ENCODE measurements at places on chromosomes 7 and 10.
A peak's percentile ranks its signal among the peaks of the same experiment; 100 is the strongest.

- no peak for DNase-seq
These were observed 70.1 kb downstream of the MCU start for GRCh38 chr10:72762042-72762441.

GRCh38 chr10:132687181-132687892 is 98.6 kb downstream of the NKX6-2 start:
- DNase-seq, result no peak

DNA sequence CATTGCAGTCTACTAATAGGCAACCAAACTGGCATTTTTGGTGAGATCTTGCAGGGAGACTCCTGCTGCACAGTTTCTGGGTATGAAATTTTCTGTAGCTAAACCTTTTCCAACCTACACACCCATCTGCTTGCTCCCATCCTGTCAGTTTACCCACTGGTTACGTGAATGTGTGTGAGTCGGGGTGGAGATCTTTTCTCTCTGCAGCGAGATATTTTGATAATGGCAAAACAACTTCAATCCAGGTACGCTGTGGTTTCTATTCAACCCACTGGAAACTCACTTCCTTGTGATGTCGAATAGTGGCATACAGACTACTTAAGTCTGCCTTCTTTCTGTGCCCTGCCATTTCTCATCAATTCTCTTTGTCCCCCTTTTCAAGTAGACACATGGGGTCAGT is 4.5 kb downstream of the PLEKHA1 start:
- no peak for DNase-seq

DNA sequence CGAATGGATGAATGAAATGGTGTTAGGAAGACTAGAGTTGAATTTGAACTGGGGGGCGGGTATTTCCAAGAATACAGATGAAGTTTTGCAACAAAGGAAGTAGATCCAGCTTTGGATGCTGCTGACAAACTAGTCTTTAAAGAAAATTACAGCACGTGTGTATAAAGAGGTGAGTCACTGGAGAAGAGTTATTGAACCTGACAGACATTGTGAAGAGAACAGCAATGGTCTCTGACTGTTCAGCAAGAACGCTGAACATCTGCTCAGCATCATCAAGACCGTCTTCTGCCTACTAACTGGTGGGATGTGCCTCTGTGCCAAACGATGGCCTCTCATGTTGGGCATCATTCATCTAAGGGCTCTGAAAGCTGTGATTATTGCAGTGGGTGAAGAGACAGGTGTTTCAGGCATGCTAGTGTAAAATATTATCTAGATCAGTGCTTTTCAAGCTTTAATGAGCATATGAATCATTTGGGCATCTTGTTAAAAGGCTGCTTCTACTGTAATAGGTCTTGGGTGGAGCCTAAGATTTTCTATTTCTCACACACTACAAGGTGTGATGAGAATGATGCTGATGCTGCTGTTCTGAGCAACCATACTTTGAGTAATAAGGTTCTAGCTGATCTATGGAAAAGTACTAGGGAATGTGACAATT is 291.3 kb downstream of the PTEN start:
- DNase-seq, result no peak

GRCh38 chr7:121195874-121196273 is 132.9 kb upstream of the WNT16 start:
- DNase-seq, result no peak

- no peak for DNase-seq
These were observed 254.6 kb downstream of the XPNPEP1 start for GRCh38 chr10:109668703-109669102.

- no peak for DNase-seq
These were observed 71.8 kb downstream of the SGCE start for GRCh38 chr7:94584113-94584512.

DNA sequence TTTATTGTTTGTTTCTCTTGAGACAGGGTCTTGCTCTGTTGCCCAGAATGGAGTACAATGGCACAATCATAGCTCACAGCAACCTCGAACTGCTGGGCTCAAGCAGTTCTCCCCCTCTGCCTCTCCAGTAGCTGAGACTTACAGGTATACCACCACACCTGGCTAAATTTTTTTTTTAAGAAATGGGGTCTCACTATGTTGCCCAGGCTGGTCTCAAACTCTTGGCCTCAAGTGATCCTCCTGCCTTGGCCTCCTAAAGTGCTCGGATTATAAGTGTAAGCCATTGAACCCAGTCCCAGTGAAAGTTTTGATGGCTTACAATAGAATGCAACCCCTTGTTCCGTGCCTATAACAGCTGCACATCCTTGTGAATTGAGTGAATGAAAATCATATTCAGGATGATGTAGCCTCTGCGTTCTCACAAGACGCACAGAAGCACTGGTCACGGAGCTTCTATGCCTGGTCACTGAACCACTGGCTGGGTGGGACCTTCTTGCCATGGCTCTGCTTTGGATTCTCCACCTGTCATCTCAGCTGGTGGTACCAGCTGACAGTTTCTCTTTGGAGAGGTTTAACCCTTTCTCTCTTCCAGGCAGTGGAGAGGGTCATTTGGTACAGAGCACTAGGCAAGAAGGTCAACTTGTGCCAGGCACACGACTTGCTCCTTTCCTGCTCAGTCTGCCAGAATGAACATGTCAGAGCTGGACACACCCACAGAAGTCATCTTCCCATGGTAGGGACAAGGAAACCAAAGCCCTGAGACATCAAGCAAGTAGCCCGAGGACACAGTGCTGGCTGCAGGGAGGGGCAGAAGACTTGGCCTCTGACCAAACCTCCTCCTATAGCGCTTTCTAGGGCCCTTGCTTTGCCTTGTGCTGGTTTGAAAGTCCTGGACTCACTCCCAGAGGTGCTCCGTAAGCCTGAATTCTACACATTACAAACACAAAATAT is 89.6 kb downstream of the ATXN7L1 start:
- DNase-seq, result no peak

DNA sequence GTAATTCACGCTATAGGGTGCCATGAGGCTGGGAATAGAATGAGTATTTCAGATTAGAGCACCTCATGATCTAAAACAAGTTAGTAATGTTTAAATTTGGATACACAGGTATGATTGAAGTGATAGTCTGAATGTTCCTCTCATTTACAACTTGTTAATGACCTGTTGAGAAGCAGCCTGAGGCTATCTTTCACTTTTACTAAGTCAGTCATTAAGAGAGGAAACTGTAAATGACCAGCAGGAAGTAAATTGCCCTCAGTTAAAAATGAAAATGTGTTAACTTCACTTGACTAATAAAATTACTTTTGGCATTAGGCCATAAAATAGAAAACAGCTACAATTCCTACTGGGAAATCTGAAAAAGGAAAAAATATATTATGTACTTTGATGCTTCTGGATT is 1042.0 kb downstream of the DNAJB9 start:
- no peak for DNase-seq

DNA sequence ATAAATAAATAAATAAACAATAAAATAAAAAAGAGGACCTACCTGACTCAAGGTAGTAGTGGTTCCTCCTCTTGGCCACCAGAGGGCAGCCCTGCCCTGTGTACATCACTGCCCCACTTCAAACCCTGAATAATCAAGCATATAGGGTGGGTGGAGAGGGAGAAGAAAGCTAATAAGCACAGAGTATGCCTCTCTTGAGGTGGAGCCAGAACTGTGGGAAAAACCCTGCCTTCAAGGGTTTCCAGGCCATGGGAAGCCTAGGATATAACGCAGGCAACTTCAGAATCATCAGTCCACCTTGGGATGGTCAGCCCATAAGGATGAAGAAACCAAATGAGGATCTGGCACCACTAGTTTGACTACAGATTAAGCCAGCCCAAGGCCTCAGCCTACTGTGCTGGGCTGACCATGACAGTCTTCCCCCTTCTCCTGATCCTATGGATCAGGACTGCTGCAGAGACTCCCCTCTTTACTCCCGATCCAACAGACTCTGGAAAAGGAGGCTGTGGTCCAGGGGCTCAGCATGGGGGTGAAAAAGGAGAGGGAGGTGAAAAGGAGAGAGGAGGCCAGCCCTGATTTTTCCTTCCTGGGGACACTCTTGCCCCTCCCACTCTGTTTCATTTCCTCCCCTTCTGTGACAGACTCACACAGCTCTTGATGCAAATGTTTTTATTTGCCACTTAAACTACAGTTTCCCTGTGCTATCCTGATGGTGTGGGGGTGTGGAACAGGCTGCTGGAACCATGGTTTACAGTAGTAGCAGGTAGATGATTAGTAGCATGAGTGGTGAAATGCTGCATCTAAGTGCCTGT is 10.1 kb downstream of the AVPI1 start:
- peak; percentile 37 for DNase-seq

GRCh38 chr7:84105586-84105985 is 89.0 kb downstream of the SEMA3A start:
- no peak for DNase-seq

DNA sequence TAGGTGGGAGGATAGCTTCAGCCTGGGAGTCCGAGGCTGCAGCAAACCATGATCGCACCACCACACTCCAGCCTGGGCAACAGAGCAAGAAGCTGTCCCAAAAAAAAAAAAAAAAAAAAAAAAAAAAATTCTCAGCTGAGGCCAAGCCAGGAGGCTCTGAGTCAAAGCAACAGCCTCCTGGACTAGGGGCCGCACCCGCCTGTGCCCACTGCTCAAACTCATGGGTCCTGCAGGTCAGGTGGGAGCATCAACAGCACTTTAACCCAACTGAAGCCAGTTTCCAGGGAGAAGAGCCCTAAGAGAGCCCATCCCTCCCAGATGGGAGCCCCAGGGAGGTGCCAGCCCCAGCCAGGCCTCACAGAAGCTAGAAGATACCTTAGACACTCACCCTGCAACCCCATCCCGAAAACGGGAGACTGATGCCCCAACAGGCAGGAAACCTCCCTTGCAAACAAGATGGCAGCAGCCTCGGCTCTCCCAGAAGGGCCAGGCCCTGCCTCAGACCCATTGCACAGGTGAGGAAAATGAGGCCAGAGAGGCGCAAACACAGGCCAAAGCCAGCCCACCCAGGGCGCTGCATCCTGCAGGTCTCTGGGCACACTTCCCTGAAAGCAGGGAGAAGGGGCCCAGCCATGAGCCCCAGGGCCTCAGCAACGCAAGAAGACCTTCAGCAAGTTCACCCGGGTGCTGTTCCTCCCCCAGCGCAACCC is 11.0 kb downstream of the PDGFA start:
- no peak for DNase-seq

DNA sequence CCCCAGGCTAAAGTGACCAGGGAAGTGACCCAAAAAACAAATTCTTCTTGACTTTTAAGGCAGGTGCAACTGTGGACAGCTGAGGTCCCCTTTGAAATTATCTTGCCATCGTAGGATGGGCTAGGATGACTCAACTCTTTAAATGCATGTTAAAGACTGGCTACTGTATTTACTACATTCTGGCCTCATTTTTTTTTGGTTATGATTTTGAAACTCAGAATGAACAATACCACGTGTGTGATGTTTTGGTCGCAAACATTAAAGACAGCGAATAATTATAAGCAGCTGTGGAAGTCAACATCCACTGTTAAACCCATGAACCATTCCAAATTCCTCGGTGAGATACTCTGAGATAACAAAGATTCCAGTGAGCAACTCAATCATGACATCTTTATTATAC is 1.2 kb upstream of the SLC13A4 start:
- no peak for DNase-seq

- no peak for DNase-seq
These were observed 160.4 kb upstream of the LAMB4 start for GRCh38 chr7:108290459-108291151.

GRCh38 chr7:111429781-111430180 is 132.5 kb downstream of the IMMP2L start:
- DNase-seq, result no peak

DNA sequence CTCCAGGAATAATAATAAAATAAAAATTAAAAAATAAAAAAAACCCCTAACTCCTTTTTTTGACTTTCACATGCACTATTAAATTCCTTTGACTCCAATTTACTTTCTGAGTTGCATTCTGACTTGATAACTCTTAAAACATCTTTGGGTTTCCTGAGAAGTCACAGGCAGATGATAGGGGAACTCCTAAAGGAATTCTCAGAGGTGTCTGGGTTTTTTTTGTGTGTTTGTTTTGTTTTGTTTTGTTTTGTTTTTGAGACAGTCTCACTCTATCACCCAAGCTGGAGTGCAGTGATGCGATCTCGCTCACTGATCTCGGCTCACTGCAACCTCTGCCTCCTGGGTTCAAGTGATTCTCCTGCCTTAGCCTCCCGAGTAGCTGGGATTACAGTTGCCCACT is 52.7 kb upstream of the APBB1IP start:
- DNase-seq, result no peak

DNA sequence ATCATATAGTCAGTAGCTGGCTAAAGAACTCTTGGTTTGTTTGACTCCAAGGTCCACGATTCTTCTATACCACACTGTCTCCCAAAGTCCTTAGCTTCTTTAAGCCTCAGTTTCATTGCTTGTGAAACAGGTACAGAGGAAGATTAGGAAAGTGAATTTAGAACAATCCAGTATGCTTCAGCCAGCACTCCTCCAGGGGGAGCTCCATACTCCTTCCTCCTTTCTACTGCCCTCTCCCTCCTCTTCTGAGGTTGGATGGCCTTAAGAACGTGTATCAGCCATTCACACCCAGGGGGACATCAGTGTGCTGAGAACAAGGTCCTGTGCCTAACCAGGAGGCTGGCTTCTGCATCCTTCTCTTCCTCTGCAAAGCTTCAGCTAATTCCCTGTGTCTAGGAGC is 54.8 kb upstream of the CALD1 start:
- no peak for DNase-seq

GRCh38 chr10:126060261-126060931 is 164.0 kb downstream of the FANK1 start:
- no peak for DNase-seq

DNA sequence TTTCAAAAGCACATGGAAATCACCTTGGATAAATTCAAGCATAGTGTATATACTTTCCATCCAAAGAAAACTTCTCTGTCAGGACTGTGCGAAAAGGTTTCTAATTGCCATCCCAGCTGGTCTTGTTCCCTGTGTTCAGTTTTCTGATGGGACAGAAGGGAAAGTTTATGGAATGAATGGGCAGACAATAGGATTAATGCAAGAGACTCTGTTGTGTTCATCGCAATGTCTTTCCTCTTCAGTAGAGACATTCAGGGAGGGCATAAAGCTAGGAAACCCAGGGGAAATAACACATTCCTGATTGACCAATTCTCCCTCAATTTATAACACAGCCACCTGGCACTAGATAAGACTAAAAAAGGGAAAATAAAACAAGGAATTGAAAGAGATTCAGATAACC is 78.9 kb downstream of the CACNA2D1 start:
- DNase-seq, result no peak

All from stimulated activated naive CD8-positive, alpha-beta T cell treated with anti-CD3 and anti-CD28 coated beads, Interleukin-15, amount 100 ng/mL, for 72 hours (primary cell).